NCI-H1436 treated with DMSO at 0.1 percent for 48 hours (cell line): ENCODE measurements at places on chromosomes 12 and 14.

- DNase-seq: no peak
Measured at GRCh38 chr12:92290350-92290695, 144.7 kb upstream of the BTG1 start.

GRCh38 chr14:77032491-77032843 is 4.0 kb upstream of the IRF2BPL start:
- no peak for DNase-seq

- DNase-seq: no peak
Measured at GRCh38 chr12:130589540-130590317, 126.4 kb downstream of the RIMBP2 start.

DNA sequence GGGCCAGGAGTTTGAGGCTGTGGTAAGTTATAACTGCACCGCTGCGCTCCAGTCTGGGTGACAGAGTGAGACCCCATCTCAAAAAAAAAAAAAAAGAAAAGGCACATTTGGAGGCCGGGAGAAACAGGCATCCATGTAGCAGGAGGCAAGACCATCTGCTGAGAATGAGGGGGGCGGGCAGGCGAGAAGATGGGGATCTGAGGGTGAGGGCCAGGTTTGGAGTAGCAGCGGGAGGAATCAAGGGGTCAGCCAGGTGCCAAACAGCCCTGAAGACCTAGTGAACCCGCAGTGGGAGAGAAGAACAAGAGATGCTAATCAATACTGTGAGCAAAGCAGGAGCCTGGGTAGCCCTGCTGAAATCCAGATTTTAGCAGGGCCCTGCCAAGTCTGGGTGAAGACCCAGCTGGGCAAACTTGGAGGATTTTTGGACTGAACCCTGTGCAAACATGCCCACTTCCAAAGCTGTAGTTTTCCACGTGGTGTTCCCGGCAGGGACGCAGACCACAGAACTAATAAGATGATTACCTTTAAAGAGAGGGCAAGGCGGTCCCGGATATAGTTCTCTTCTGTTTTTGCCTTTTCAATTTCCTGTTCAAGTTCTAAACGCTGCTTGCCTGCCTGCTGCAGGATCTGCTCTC is 61.0 kb downstream of the NIN start:
- DNase-seq: no peak

DNA sequence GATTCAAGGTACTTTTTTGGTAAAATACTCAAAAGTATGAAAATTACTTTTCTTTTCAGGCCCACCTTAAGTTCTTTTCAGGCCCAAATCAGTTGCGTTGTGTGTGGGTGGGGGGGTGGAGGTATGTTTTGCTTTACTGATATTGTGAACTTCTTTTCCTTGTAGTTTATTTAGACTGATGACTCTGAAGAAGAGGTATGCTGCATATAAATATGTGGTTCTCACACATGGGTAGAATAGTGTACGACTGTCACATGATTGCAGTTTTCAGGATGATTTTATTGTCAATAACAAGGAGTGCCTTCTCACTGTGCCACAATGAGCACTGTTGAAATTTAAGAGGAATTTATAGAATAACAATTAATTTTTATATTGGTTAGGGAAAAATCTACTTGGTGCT is 166.6 kb upstream of the ATP2B1 start:
- DNase-seq: no peak

DNA sequence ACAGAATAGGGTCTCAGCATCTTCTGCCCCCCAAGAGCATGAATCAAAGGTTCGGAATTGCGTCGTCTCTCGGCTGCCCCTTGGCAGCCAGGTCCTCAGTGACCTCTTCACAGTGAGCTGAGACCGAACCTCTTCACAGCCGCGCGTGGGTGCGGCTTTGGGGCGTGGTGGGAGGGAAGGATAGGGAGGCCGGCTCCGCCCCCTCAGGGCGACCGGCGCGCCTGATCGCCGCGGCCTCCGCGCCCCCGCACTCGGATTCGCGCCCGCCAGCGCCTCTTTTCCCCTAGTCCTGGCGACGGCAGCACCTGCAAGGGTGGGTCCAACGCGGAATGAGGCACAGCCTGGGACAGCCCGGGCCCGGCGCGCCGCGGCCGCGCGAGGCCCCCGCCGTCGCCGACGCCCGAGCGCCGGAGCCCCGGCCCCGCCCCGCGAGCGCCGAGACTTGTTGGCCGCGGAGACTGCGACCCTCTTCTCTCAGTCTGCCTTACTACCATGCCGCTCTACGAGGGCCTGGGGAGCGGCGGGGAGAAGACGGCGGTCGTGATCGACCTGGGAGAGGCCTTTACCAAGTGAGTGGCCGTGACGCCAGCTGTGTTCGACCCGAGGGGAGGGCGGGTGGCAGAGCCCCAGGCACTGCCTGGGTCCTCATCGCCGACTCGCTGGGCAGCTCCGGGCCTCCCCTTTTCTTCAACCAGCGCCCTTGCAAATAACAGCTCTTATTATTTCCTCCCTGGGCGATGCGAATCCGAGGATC is at the start of gene ACTR10:
ACTR10 (plus strand) TSS at position 424 of the 754 bp plus-strand sequence; CDS start at position 493, 69 bp downstream.
- peak; percentile 46 for DNase-seq

GRCh38 chr12:101920906-101921305 is 43.5 kb downstream of the DRAM1 start:
- DNase-seq: no peak

DNA sequence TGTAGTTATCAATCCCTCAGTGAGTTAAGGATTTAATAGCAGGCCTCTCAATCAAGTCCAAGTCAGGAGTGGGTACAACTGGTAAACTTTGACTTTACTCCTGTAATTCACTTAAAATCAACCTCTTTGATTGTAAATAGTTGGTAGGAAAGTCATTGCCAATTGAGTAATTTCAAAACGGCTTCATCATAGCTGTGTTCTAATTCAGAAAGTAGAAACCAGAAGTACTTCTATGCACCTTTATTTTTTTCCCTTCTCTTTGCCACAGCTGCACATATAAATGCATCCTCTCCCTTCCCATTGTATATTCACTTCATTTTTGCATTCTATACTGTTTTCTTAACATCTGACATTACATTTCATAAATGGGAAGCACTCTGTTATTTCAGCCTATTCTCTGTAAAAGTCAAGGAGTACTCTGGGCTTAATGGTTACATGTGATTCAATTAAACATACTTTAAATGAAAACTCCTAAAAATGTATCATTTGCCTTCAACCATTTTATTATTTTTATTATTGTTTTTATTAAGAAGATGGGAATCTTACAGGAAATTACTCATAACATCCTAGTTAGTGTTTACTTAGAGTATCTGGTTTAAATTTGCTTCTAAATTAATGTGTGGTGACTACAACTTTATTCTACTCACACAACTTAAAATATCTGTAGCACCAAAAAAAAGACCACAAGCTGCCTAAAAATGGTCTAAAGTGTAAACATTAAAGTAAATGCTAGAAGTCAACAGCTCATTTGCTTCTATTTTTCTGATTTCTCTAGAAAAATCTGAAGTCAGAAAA is 171.2 kb downstream of the CEP128 start:
- no peak for DNase-seq

DNA sequence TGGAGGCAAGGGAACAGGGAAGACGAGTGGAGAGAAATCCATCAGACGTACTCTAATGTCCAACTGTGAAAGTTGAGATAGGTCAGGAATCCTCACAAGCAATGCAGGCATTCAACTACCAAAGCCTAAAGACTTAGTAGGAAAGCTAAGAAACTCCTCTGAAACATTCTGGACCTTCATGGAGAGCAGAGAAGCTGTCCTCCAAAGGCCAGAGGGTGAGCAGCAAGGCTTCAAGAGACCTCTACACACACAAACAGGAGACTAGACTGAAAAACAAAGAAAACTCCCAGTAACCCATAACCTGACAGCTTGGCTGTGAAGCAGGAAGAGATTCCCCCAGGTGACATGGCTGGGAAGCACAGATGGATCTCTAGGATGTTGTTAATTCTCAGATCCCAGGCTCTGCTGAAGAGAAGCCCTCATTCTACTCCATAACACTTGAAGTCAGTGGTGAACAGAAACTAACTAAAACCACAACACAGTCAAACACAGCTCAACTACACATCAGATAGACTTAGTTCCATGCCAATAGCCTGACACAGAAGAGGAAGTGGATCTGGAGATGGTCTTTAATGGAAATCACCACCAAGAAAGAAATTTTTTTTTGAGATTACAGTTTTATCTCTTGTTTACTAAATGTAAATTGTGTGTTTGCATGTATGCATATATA is 23.2 kb upstream of the LYZ start:
- no peak for DNase-seq

GRCh38 chr14:103133210-103134140 is 10.2 kb downstream of the TNFAIP2 start:
- no peak for DNase-seq

GRCh38 chr14:33567023-33567728 is 383.7 kb downstream of the EGLN3 start:
- DNase-seq: peak; percentile 58

- DNase-seq: no peak
Measured at GRCh38 chr14:31855262-31855661, 221.8 kb upstream of the ARHGAP5 start.

DNA sequence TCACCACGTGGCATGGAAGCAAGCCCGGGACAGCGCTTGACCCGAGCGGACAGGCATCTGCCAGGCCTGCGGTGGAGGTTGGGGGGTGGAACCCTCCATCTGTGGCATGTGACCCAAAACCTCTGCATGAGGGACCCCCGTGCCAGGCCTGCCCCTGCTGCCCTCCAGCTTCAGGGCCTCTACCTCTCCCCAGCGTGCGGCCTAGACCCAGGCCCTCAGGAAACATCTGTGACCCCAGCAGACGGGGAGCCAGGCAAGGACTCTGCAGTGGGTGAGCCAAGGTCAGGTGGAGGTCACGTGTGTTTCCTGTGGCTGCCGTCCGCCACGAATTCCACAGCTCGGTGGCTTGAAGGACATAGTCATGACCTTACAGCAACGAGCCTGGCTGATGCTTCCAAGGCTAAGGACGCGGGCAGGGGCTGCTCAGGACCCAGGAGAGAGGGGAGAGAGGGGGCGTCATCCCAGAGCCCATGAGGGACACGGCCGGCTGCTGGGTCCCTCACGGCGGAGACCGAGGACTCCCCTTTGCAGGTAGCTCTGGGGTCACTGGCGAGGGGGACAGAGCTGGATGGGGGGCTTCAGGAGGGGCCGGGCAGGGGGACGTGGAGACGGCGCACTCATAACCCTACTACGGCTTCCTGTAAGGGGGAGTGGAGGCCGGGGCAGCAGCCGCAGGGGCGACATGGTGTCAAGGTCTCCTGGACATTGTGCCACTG is 91.5 kb downstream of the GALNT9 start:
- no peak for DNase-seq

DNA sequence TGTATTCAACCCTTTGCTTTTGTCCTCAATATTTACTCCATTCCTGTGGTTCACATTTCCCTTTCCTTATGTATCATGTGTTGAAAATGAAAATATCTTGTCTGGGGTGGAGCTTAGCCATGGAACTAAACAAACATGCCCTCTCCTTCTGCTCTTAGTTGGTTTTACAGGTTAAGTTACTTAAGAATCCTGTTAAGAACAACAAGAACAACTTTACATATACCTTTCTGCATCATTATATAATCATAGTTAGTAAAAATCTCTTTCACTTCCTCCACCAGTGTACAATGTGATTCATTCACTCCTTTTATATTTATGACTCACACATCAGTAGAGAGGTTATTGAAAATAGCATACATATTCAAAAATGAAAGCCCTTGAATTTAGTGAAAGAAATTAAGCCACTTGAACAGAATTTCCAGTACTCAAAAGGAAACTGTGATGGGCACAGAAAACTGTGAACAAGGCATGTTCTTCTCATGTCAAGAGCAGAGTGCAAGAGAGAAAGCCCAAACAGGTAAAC is 307.7 kb downstream of the CCDC91 start:
- DNase-seq: no peak

DNA sequence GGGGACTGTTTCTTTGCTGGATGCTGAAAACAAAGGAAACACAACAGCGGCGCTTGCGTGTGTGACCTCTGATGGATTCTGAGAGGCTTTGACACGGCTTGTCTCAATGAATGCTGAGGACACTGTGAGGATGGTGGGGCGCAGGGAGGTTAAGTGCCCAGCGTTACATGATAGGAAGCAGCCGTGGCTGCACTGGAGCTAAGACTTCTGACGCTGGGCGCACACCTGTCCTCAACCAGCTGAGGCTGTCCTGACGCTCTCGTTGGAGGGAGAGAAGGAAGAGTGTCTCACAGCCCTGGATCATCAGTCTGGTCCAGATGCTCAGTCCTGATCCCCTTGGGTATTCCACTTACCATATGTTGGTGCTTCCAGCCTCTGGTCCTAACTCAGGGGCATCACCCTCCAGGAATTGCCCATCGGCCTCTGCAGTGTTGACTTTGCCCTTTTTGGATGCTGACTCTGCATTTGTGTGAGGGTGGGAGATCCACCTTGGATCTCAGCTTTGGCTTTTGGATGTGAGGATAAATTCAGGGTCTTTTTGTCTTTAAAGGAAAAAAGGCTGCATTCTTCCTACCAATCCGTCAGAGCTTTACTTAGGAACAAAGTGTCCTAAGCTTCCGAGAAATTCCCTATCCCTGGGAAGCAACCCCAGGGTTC is 125.2 kb downstream of the ZNF664 start:
- DNase-seq: no peak

DNA sequence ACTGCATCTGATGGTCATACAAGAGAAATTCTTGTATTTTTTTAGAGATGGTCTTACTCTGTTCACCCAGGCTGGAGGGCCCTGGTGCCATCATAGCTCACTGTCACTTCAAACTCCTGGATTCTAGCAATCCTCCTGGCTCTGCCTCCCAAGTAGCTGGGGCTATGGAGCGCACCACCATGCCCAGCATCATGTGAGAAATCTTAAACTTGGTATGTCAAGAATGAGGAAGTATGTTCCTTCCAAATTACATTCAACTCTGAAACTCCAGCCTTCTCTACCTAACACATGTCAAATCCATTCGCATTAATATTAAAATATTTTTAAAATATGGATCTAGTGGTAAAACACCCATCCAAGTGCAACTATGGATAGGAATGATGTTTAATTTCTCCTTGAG is 27.5 kb upstream of the CDKN3 start:
- no peak for DNase-seq

GRCh38 chr12:4899364-4899763 is 10.3 kb upstream of the KCNA1 start:
- no peak for DNase-seq

- no peak for DNase-seq
Measured at GRCh38 chr14:73685328-73685727, 28.9 kb downstream of the PNMA1 start.

- DNase-seq: no peak
Measured at GRCh38 chr12:78918268-78918667, 53.7 kb downstream of the SYT1 start.

- DNase-seq: no peak
Measured at GRCh38 chr12:53049571-53050318, at the start of gene TNS2. TSS of gene TNS2 (plus strand) at chr12:53050065. CDS start at chr12:53050186, 121 bp downstream.

GRCh38 chr14:74864198-74864597 is 11.7 kb downstream of the PROX2 start:
- DNase-seq: no peak
